ENCODE measurements at places on chromosomes 16 and 17. TPM values are rescaled to one million over a fixed set of nuclear protein-coding genes. Genes with fewer than 3 reads are reported as not detected.

The KRTAP2-2 gene
- not detected for total RNA-seq

The NPIPA8 gene
- total RNA-seq: 0.62 TPM

The BICDL2 gene
- total RNA-seq: 1.1 TPM

The GP2 gene
- total RNA-seq: not detected

The PRSS27 gene
- total RNA-seq: 1.2 TPM

The IRX6 gene
- total RNA-seq: not detected

The SMIM36 gene
- total RNA-seq: not detected

The CALB2 gene
- total RNA-seq: not detected

The ANKS4B gene
- total RNA-seq: not detected

The KREMEN2 gene
- 64.8 TPM for total RNA-seq

The OR4D1 gene
- total RNA-seq: not detected

The CCDC144A gene
- total RNA-seq: not detected

The KRT33A gene
- total RNA-seq: not detected

The SPNS3 gene
- total RNA-seq: 0.12 TPM

The DPEP1 gene
- total RNA-seq: 0.55 TPM

DNA sequence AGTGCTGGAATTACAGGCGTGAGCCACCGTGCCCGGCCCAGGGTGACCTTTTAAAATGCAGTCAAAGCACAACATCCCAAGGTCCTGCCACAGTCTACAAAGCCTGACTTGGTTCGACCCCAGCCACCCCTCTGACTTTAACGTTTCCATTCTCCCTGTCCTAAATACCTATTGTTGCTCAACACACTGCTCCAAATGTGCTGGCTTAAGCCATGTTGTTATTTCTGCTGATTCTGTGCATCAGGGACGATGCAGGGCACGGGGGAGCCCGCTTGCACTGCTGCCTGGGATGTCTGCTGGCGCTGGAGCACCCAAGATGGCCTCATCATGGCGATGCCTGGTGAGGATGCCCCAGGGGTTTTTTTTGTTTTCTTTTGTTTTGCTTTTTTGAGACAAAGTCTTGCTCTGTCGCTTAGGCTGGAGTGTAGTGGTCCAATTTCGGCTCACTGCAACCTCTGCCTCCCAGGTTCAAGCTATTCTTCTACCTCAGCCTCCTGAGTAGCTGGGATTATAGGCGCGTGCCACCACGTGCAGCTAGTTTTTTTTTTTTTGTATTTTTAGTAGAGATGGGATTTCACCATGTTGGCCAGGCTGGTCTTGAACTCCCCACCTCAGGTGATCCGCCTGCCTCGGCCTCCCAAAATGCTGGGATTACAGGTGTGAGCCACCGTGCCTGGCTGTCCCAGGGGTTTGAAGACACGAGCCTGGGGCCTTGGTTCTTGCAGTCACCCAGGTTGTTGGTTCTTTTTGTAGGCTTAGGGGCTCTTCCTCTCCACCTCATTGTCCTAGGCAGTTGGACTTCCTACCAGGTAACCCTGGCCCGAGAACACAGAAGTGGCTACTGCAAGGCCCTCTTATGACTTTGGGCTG lies 22.9 kb downstream of the TMC7 start:
- DNase-seq: no peak

- DNase-seq: no peak
Measured at GRCh38 chr17:72603420-72604242, 482.8 kb downstream of the SOX9 start.

DNA sequence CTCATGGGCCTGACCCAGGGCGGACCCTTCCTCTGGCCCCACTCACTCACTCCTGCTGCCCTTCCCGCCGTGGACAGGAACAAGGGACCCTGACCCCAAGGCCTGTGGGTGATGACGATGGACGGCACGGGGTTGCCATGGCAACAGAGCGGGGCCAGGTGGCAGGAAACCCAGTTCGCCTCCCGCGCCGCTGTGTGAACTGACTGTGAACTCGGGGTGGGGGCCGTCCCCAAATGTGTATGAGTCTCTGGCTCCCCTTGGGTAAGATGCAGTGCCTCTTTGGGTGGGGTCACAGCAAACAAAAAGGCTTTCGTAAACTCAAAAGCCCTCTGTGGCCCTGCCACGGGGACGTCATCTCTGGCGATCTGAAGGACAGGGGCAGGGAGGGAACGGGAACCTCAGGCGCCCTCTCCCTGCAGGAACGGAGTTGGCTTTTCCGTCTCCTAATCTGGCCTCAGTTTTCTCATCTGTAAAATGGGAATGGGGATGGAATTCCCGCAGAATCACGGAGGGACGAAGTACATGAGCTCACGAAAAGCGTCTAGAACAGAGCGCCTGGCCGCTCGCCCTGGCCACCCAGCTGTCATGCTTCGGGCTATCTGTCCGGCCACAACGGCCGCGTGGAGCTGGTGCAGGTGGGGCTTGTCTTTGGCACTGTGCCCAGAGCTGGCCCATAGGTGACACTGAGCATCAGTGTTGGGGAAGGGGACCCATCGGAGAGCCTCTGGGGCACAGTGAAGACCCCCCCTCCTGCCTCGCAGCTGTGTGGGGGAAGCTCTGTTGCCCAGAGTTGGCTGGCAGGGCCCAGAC lies 44.9 kb upstream of the PABPN1L start:
- DNase-seq: peak; percentile 53

- DNase-seq: peak; percentile 42
Measured at GRCh38 chr17:67478401-67479041, 101.4 kb downstream of the PITPNC1 start.

GRCh38 chr17:63611354-63611753 lies 10.7 kb downstream of the TACO1 start:
- no peak for DNase-seq

- DNase-seq: no peak
Measured at GRCh38 chr16:4893103-4893862, 43.7 kb downstream of the PPL start.

DNA sequence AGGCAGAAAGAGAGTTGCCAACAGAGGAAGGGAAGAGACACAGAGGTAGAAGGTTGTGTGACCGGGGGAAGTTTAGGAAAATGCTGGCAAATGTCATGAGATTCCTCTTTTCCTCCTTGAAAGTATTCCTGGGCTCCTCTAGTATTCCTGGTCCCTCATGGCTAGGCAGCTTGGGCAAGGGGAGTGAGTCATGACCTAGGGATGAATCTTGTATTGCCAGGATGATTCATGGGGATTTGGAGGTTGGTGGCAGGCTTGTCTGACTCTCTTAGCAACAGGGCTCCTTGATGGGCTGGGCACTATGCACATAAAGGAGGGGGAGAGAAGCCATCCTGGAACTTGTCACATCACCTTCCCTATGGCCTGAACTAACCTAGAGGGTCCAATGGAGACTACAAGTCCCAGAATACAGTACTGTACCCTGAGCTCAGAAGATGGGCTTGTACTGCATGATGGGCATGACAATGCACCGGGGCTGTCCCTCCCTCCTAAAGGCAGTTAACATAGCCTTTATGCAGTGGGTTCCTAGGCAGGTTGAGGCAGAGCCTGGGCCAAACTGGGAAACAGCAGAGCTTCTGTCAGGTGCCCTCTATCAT lies 2.1 kb upstream of the SEZ6 start:
- DNase-seq: no peak

- DNase-seq: no peak
Measured at GRCh38 chr17:39927929-39928857, 661 bp downstream of the LRRC3C start.

- no peak for DNase-seq
Measured at GRCh38 chr16:88806491-88807111, 3.0 kb downstream of the CDT1 start.

GRCh38 chr17:41392278-41392677 lies 5.1 kb downstream of the KRT31 start:
- no peak for DNase-seq

GRCh38 chr16:726438-727290 lies at the start of the genes CCDC78 and HAGHL:
Gene CCDC78 (minus strand): TSS chr16:726443. CDS start chr16:726367, 76 bp downstream.
Gene HAGHL (plus strand): TSS chr16:727106. CDS start chr16:727510, 404 bp downstream.
- DNase-seq: peak; percentile 45

DNA sequence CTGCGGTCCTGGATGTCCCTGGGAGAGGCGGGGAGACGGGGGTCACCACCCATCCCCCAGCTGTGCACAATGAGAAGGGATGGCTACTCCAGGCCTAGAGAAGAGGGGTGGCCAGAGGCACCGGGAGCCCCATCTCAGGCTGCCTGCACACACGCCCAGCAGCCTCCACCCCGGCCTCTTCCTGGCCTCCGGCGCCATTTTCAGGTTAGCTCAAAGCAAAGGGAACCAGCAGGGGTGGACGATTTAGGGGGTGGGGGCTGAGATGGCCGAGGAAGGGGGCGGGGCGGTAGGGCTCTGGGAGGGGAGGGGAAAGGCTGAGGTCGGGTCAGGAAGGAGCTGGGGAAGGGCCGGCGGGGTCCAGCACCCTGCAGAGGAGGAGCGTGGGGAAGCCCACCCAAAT lies 42.8 kb downstream of the SRCIN1 start:
- no peak for DNase-seq

- no peak for DNase-seq
Measured at GRCh38 chr17:70882504-70882903, 713.2 kb downstream of the KCNJ2 start.

- DNase-seq: no peak
Measured at GRCh38 chr17:72852277-72852938, 240.1 kb downstream of the SLC39A11 start.

- no peak for DNase-seq
Measured at GRCh38 chr16:57380671-57381462, 8.6 kb downstream of the CX3CL1 start.

- DNase-seq: peak; percentile 96
Measured at GRCh38 chr17:7685533-7686221, 1.6 kb downstream of the TP53 start.

- no peak for DNase-seq
Measured at GRCh38 chr16:66924527-66925321, 611 bp downstream of the RRAD start.

All from G401 (cell line).